Hematopoietic multipotent progenitor cell treated with erythropoietin and hydrocortisone succinate and interleukin-3 and kit ligand, for 4 days (in vitro differentiated cells): ENCODE measurements at places on chromosomes 7 and 10.
A peak's percentile ranks its signal among the peaks of the same experiment; 100 is the strongest.

DNA sequence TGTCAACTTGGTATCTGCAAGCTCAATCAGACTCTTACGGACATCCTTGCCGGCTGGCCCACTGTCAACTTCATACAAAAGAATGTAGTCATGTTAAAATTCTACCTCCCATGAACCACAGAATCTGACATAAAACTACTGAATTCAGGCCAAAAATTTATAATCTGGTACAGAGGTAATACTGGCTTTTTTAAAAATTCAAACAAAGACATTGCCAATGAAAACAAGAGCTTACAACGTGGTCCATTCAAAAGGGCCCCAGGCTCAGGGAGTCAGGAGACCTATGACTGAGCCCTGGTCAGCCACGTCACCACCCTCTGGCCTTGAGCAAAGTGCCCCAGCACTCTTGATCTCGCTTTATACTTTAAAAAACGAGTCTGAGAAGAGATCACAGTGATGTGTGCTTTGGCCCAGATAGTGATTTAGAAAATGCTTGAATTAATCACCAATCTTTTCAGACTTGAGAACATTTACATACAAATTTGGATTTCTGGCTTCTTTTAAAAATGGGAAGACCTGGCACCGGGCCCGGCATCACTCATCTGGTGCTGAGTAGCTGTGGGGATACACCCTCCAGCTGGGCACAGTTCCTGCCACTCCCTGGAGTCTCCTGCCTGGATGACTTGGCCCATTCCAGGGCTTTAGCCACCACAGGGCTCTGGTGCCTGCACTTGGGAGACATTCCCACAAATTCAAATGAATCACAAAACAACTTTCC is 94.1 kb downstream of the PIP4K2A start:
- DNase-seq: no peak

DNA sequence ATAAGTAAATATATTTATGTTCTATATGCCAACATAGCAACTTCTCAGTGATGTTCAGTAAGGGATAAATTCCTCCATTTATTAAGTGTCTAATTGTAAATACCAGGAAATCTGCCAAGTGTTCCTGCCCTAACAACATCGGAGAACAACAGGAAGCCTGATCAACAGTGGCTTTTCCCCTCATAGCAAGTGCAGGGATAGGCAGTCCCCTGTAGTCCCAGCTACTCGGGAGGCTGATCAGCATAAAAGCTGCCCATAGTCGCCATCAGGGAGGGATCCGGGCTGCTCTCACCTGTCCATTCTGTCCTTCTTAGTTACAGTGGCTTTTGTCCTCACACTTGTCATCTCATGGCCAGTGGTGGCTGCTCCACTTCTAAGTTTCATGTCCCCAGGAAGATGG is 141.3 kb downstream of the IDE start:
- no peak for DNase-seq

DNA sequence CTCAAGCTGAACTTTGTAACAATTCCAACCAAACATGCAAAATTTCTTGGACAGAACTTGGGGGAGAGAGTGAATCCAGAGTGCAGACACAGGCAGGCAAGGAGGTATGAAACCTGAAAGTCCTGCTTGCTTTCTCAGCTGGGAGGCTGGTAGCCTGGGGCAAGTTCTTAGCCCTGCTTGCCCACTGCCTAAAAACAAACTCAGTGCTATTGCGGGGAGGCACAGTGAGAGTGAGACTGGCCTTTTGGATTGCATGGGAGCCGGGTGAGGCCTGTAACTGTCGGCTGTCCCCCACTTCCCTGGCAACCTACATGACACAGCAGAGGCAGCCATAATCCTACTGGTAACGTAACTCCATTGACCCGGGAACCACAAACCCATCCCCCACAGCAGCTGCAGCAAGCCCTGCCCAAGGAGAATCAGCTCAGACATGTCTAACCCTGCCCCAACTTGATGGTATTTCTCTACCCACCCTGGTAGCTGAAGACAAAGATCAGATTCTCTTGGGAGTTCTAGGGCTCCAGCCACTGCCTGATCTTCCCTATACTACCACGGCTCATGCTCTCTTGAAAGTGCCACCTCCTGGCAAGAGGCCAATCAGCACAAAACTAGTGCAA is 663.6 kb downstream of the GRM8 start:
- no peak for DNase-seq

DNA sequence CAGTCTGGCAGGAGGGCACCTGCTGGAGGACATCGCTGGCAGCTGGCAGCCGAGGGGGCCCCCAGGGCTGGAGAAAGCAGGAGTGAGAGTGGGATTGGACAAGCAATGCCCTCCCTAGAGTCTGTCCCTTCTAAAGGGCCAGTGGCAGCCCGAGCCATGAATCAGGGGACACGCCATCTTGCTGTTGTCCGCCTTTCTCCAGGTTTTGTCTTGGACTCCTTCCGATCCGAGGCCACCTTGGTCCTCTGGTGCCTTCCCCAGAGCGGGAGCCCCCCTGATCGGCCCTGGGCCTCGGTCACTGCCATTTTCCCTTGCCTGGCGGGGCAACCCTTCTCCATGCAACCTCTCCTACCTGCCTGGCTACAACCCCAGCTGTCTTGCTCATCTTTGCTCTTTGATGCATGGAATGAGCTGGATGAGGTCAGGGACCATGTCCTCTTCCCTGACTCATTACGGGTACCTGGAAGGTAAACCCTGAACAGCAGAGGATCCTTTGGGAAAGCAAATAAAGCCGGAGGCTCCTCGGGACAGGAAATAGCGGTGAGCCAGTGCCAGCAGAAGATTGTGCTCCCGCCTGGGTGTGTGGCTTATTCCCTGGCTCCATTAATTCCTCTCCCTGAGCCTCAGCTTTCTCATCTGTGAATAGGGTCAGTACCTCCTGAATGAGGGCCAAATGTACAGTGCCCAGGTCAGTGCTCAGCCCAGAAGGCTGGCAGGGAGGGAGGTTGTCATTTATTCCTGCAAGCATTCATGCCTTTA is 112.0 kb downstream of the GRK5 start:
- no peak for DNase-seq

GRCh38 chr7:43612128-43612527 is 29.2 kb downstream of the STK17A start:
- DNase-seq: no peak

DNA sequence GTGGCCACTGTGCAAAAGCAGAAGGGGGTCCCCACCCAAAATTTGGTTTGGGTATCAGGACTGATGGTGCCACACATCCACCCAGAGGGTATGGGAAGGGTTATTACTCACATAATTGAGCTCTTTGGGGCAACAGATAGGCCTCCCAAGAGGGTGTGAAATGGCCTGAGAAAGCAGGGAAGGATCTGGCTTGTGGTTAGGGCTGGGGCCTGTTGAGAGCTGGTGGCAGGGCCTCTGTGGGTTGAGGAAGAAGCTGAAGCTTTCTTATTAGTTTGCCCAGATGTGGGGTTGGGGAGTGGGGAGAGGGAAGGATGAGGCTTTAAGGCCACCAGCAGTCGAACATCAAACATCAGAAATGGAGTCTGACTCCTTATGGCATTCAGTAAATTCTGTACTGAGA is 18.3 kb upstream of the MKI67 start:
- peak; percentile 69 for DNase-seq

GRCh38 chr7:480531-481218 is 39.0 kb downstream of the PDGFA start:
- peak; percentile 85 for DNase-seq

GRCh38 chr7:44771358-44771757 is 22.7 kb downstream of the ZMIZ2 start:
- no peak for DNase-seq

DNA sequence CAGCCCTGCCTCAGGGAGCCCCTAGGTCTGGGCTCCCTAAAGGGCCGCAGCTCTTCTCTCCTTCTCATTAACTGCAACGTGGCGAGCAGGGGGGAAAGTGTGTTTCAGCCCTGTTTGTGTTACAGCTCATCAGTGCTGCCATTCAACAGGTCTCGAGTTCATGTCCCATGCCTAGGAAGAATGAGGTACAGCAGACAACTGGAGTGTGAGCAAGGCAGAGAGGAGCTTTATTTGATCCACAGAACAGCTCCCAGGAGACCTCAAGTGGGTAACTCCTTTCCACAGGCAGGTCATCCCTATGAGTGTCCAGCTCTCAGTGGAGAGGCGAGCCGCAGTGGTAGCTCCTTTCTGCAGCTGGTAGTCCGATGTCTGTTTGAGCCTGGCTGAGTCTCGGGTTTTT is 313.1 kb downstream of the AUTS2 start:
- no peak for DNase-seq

GRCh38 chr7:106425017-106425719 is 140.4 kb upstream of the NAMPT start:
- DNase-seq: peak; percentile 83
